AG20443 (cell line): ENCODE measurements at places on chromosomes 7 and 10.

GRCh38 chr7:76424413-76425111 lies at the start of gene ZP3:
TSS of gene ZP3 (plus strand) at chr7:76424950. CDS start at chr7:76424965, 15 bp downstream.
- no peak for DNase-seq

GRCh38 chr10:35103882-35104281 lies 13.7 kb upstream of the CUL2 start:
- DNase-seq, result no peak

GRCh38 chr7:55349121-55349520 lies 16.0 kb upstream of the LANCL2 start:
- DNase-seq, result no peak

DNA sequence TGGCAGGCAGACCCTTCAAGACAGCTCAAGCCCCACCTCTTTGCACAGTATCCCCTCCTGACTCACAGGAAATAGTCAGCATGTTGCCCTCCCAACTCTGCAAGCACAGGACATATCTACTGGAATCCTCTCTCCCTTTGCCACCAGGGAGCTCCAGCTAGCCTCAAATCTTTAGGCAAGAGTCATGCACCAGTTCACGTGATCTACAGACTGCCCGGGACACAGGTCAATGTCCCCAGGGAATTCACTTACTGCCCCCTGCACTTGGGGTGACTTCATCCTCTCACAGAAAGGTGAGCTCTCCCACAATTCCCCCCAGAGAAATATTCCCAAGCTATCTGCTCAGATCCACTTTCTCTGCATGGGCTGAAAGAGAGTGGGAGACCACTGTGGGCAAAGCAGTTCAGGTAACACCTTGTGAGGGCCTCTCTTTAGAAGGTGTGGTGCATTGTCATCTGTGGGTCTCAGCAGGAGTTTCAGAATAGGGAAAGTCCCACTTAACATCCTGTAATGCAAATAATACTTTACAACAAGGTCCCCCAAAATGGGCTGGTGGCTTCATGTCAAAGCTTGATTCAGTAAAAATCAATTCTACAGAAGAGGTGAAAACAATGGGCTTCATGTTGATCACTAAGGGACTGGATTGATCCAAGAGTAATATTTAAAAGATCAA lies 129.9 kb downstream of the NOC3L start:
- DNase-seq, result no peak

DNA sequence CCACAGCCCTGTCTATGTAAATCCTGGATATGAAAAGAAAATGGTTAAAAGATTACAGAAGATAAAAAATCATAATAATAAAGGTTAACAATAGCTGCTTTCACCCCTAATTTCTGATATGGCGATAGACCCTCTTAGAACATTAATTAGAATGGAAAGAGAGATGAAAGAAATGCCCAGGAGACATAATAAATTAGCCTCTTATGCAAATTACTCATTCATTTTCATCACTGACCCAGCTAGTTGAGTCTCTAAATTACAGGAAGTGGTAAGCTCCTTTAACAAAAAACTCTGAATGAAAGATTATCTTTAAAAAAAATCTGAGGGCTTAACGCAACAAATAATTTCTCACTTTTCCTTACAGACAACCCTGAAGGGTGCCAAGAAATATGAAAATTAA lies 12.4 kb downstream of the GFRA1 start:
- no peak for DNase-seq

GRCh38 chr10:77789016-77789415 lies 137.5 kb downstream of the DLG5 start:
- DNase-seq, result no peak

GRCh38 chr7:157017149-157017548 lies 6.7 kb upstream of the MNX1 start:
- no peak for DNase-seq

DNA sequence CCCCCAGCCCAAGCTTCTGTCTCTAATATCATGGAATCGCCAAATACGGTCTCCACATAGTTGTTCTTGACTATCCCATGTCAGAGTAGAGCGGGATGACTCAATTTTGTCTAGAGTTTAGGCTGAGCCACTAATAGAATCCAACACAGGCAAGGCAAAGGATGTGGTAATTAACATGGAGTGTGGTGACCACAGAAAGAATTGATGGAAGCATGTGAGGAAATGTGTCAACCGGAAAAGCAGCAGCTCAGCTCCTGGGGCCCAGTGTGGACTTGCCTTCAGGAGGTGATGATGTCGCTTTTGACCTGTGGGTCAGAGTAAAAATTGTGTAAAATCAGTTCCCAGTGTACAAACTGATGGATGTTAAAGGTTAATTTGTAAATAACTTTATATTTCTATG lies 139.3 kb upstream of the KLF6 start:
- DNase-seq, result peak; percentile 77

DNA sequence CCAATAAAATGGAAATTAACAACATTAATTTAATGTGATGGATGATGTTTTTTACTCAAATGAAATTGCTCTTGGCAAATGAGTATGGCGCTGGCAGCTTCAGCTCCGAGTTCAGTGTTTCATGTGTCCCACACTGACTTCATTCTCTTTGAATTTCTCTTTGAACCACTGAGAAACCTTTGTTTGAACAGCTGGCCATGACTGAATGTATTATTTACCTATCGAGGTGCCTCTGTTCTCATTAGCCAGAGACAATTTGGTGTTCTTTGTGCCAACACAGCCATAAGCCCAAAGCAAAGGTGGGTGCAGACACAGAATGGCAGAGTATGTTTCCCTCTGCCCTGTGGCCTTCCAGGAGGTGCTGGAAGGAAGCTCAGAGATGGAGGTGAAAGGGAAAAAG lies 42.1 kb downstream of the TMEM178B start:
- DNase-seq, result no peak

GRCh38 chr7:30240106-30240800 lies 44.1 kb upstream of the ZNRF2 start:
- no peak for DNase-seq

GRCh38 chr7:132545756-132546155 lies 30.5 kb downstream of the PLXNA4 start:
- DNase-seq, result no peak

- DNase-seq, result no peak
Observed at GRCh38 chr10:15344876-15345285, 26.2 kb downstream of the FAM171A1 start.

DNA sequence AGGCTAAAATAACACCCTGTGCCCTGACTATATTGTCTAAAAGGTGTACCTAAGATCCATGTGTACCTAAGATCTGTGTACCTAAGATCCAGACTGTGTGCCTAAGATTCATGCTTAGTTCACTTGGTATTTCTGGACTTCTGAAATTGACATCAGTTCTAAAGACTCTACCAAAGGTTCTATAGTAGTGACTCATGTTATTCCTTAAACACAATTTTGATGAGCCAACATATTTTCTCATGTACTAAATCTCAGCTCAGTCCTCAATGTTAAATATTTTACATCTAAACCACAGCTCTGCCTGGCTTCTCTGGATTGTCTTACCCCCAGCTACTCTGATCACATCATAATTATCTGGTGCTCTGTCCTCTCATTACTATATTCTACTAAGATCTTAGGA lies 802.3 kb upstream of the SORCS1 start:
- DNase-seq, result no peak

DNA sequence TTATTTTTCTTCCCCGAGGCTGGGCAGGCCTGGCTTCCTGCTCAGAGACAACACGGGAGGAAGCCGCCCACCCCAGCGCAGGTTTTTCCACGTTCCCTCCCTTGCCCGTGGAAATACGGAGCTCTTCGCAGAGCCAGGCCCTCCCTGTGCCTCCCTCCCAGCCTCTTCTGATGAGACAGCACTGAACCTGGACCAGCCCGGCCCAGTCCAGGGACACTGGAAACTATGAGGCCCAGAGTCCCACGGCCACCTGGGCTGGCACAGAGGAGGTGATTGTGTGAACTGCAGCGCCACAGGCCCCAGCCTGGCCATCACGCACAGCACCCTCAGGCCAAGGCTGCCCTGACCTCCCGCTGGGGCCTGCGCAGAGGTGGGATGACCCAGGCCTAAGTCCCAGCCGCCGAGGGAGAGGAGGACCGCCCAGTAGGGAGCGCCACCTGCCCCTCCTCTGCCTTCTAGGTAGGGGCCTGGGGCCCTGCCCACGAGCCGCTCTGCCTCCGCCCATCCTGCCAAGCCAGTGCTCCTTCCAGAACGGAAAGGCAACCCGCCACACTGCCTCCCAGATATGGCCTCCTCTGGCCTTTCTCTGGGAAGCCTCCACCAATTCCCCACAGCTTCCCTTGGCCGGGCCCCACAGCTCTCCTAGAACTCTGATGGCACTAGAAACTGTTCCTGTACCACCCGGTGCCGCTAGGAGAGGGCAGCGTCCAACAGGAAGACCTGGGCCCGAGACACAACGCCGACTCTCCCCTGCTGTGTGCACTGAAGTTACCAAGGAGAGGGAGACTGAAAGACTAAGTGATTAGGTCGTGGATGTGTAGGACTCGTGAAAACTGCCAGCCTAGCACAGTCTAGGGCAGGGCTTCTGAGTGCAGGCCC lies 57.2 kb downstream of the PROSER2 start:
- no peak for DNase-seq

GRCh38 chr7:47751043-47751442 lies 169.1 kb upstream of the TNS3 start:
- DNase-seq, result no peak

- DNase-seq, result no peak
Observed at GRCh38 chr7:37592366-37592765, 91.2 kb upstream of the GPR141 start.

GRCh38 chr7:119033641-119034040 lies 809.1 kb downstream of the ANKRD7 start:
- no peak for DNase-seq

DNA sequence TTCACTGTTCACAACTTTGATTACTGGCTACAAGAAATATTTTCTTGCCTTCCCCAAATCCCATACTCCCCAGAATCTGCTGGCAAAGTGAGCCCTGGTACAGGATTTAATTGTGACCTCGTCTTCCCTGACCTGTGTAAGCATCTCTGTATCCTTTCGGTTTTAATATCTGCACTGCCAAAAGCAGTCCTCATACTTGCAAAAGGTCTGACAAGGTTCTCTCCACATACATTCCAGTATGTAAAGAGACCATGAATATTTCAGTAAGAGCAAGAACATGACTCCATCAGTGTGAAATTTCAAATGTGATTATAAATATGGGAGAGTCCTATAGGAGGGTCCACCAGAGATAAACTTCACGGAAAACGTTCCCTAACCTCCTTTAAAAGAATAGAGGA lies 134.0 kb upstream of the TCF7L2 start:
- no peak for DNase-seq

DNA sequence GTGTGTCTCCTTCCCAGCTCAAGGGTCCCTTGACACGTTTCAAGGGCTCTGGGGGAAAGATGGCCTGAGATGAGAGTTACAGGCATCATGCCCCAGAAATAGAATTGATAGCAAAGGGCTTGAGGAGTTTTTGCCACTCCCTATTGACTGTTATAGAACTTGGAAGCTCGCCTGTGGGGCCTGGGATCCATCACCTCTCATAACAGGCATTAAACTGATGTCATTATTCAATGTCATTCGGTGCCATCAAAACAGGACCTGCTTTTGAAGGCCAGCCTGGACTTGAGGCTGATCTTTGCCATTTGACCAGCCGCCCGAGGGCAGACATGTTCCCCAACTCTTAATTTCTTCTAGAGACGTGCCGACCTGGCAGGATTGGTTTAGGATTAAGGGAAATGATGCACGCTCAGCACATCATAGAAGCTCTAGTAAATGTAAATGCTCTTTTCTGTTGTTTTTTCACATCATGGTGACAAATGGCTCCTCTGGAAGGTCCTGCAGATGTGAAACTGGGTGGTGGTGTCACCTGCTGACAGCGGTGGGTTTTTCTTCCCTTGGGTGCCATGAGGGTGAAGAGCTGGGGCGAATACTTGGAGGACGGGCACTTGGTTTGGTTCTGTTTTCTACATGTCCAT lies 16.7 kb upstream of the KLF6 start:
- DNase-seq, result no peak

GRCh38 chr10:113221756-113222168 lies 271.7 kb downstream of the TCF7L2 start:
- no peak for DNase-seq

GRCh38 chr7:71389976-71390375 lies 258.0 kb downstream of the GALNT17 start:
- DNase-seq, result no peak

DNA sequence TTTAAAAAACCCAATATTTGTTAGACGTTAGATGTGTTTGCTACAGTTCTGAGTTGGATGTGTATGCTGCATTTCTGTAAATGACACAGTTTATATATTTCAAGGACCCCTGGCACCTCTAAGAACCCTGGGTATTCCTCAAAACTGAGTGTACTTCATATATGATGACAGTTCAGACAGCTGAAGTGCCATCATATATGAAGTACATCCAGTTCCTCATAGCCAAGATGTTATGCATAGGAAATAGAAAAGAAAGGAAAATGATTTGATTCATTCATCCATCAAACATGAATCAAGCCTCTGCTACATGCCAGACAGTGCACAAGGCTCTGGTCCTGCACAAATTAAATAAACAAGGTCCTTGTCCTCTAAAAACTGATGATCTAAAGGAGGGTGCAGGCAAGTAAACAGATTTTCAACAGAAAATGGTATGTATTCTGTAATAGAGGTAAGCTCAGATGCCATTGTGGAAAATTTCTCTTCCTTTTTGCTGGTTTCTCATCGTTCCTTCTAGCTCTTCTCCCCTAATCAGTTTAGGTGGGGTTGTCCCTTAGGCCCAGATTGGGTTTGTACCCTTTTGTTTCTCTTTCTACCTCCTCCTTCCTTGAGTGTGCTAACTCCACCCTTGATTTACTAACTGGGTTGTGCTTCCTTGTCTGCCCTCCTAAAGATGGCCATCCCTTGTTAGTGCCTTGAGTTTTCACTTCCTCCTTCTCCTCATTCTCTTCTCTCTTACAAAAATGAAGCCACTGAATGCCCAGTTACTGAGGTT lies 25.3 kb upstream of the SMIM30 start:
- DNase-seq, result no peak

- DNase-seq, result no peak
Observed at GRCh38 chr10:131832056-131832685, 68.6 kb upstream of the PPP2R2D start.

GRCh38 chr7:157002819-157003421 lies 7.5 kb downstream of the MNX1 start:
- peak; percentile 9 for DNase-seq

- DNase-seq, result no peak
Observed at GRCh38 chr10:35633006-35633980, 8.8 kb downstream of the FZD8 start.

GRCh38 chr10:124239134-124239533 lies 145.7 kb upstream of the CHST15 start:
- no peak for DNase-seq

- DNase-seq, result no peak
Observed at GRCh38 chr7:1494447-1494846, 9.7 kb downstream of the INTS1 start.
